ENCODE measurements at places on chromosomes 11 and 22.

GRCh38 chr11:93840180-93840579, 10.2 kb downstream of the VSTM5 start:
- DNase-seq = no peak

DNA sequence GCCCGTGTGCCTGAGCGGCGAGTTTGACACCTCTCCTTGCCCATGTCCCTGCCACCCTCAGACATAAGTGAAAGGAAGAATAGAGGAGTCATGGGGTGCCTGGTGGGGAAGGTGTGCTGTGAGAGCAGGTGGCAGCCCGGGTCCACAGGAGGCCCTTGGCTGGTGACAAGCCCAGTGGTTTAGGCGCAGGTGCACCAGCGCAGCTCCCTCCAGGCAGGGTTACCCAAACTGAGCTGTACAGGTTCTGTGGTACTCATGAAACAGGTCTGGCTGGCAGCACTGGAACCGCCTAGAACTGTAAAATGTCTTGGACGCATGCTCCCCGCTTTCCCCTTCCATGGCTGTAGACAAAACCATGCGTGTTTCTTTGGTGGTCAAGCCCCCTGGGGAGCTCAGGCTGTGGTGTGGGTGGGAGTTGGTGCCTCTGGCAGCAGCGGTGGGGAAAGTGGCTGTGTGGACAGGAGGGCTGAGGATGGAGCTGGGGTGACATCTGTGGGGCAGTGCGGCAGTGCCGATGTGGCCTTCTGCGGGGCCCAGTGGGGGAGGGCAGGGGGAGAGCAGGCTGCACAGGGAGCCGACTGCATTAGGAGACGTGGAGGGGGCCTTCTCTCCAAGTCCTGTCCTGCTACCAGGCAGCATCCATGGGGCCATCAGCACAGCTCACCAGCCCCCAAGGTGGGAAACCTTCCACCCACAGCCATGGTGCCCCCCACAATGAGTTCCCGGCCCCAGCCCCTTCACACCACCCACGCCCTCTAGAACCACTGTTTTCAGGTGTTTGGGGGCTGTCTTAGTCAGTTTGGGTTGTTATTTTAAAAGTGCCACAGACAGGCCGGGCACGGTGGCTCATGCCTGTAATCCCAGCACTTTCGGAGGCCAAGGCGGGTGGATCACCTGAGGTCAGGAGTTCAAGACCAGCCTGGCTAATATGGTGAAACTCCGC, 5.6 kb upstream of the GTSE1 start:
- DNase-seq = no peak

GRCh38 chr11:14320020-14320419, 39.0 kb downstream of the RRAS2 start:
- no peak for DNase-seq

GRCh38 chr11:26992031-26992541, 1.8 kb upstream of the FIBIN start:
- DNase-seq = no peak

DNA sequence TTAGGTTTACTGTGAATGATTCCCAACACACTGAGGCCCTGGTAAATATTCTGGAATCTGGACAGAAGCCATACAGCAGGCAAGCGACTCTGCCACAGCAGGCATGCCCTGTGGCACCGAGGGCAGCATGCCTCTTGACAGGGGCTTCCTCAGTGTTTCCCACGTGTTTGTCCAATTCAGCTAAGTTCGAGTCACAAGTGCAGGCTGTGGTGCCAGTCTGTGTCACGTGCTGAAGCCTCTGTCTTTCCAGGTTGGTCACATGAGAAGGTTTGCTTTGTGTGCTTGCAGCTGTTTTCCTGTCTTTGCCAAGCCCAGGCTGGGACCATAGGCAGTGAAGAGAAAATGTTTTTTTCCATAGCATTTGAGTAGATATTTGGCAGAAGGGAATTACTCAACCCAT, 2.4 kb upstream of the PPFIBP2 start:
- no peak for DNase-seq

DNA sequence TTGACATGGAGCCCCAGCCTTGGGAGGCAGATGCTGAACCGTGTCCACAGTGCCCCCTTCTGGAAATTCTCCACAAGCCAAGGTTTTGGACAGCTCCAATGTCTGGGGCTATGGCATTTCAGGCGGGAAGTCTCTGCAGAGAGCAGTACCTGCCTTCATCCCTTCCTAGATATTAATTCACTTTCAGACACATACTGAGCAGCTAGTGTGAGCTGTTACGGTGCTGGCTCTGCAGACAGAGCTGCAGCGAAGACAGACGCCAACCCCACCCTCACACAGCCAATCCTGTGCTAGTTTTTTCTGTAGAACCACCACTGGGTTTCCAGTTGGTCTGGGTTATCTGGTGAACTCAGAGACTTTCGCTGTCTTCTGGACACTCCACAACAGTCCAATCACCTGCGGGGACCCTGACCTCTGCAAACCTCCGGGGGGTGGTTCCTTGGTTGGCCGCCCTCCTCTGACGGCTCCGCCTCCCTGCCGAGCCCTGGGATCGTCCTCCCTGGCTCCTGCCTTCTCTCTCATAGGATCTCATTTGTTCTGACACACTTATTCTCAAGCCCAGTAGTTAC, 9.1 kb downstream of the LMF2 start:
- peak; percentile 51 for DNase-seq

GRCh38 chr22:32744176-32744959, 57.1 kb upstream of the TIMP3 start:
- DNase-seq = no peak

DNA sequence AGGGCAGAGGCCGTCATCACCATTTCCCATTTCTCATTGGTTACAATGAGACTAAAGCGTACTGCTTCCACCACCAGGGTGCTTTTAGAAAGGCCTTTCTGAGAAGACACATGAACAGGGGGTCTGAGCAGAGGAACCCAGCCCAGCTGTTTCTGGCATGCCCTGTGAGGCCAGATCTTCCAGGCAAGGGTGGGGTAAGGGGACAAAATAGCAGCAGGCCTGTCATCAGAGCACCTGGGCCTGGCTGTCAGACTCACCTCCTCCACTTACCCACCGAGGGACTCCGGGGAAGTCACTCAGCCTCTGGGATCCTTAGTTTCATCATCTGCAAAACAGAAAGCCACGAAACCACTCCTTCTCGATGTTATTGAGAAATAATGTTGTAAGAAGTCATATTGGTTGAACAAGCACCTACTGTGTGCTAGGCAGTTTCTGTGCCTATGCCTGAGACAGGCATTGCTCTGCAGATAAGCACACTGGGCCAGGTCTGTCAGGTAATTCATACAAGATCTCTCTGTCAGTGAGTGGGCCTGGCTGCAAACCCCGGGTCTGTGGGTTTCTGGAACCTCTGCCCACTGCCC, 8.8 kb upstream of the WNT11 start:
- DNase-seq = no peak

GRCh38 chr11:8913961-8914660, 3.1 kb downstream of the AKIP1 start:
- DNase-seq = no peak

DNA sequence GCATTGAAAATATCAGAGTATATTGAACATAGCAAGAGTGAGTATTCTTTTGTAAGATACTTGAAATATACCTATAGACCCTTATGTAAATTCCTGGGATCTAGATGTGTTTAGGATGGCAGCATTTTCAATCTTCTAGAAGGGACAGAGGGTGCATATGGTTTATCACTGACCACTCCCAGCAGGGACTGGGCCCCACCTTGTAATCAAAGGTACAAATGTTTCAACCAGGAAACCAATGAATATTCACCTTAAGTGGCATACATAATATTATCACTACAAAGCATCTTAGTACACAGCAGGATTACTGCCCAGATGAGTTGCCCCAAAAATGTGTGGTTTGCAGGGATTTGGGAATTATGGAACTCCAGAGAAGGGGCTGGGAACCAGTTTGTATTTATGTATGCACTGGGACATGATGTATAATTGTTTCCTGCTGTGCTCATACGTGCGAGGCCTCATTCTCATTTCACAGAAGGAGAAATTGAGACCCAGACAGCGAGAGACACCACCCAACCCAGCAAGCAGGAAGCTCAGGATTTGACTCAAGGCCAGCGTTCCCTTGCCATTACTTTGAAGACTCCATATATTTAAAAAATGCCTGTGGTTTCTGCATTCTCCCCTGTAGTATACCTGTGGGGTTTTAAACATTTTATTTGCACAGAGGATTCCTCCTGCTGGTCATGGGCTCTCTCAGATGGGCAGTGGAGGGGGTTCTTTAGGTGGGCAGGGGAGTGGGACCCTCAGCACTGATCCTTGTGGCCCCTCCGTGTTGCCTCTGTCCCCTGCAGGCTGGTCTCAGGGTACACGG, 5.2 kb downstream of the APOL4 start:
- no peak for DNase-seq

DNA sequence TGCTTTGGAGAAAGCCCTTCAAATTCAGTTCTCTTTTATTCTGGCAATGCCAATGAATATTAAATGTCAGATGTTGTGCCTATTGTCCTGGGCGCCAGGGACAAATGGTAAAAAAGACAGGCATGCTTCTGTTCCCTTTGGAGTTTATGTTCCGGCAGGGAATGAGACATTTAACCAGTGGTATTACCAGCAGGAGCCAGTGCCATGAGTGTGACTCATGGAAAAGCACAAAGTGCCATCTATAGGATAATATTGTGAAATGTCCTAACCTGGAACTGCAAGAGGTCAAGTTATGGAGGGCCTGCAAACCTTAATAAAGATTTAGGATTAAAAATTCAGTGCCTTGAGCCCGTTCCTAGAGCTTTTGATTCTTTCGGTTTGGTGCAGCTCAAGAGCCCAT, 39.5 kb downstream of the REXO2 start:
- no peak for DNase-seq

DNA sequence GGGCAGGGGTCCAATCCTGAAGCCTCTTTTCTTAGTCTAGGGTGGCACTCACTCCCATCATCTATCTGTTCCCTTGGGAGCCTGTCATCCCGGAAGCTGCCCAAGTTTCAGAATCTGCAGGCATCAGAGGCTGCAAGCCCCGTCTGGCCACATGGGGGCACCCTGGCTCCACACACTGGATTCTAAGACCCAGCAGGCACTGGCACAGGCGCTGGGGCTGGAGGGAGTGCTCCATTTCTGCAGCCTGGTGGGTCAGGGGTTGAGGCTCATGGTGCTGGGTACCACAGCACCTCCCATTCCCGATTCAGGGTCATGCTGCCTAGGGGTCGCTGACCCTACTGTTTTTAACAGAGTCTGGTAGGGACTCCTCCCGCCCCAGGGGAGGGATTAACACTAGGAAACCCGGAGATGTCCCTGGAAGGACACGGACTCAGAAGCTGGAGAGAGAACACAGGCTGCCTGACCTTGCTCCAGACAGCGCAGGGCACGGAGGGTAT, 243.9 kb upstream of the SYN3 start:
- no peak for DNase-seq

DNA sequence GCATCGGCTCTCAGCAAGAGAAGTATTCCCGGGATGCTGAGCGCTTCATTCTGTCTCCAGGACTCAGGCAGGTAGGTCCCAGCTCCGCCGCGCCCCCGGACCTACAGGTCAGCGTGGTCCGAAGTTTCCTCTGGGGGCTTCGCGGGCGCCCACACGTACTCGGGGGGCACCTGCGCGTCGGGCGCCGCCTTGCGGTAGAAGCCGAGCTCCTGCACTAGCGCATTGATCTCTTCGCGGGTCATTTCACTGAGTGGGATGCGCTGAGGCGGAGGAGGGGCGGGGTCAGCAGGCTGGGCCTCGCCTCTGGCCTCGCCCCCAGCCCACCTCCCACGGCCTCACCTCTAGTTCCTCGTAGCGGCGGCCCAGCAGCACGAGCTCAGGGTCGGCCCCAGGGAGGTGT, 2.5 kb downstream of the SELENOM start:
- no peak for DNase-seq

- no peak for DNase-seq
Observed at GRCh38 chr22:27798511-27799014, 3.0 kb downstream of the MN1 start.

DNA sequence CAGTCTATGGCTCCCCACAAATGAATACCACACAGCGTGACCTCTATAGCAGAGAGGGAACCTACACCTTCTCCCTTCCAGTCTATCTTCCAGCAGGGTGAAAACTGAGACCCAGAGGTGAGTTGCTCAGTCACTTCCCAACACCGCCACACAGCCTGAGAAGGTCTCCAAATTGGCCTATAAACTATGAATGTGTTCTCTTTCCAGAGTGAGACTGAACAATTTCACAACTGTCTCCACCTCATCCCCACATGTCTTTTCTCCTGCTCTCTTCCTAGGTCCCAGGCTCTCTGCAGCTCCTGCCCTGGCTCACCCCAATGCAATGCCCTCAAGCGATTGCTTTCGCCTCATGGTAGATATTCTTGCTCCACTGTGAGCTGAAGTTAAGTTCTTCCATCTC, 14.0 kb downstream of the CLMP start:
- no peak for DNase-seq

DNA sequence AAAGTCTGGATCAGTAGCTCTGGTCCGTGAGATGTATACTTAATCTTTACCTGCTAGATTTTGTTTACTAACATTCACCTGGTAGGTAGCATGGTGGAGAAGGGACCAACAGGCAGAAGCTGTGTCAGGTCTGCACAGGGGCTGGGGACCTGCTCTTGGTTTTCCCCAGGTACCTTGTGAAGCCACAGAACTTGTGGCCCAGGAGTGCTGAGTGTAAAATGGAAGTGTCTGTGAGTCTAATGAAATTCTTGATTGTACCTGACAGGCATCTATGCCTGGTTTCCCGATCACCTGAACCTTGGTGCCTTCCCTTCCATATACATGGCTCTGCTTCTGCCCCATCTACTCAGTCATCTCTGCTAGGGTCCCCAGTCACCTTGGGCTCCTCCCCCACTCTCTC, 94.3 kb downstream of the CWC15 start:
- DNase-seq = no peak

- DNase-seq = no peak
Observed at GRCh38 chr11:65468874-65469333, 29.9 kb upstream of the MALAT1 start.

GRCh38 chr22:37242395-37242918, 1.6 kb downstream of the RAC2 start:
- DNase-seq = peak; percentile 81

DNA sequence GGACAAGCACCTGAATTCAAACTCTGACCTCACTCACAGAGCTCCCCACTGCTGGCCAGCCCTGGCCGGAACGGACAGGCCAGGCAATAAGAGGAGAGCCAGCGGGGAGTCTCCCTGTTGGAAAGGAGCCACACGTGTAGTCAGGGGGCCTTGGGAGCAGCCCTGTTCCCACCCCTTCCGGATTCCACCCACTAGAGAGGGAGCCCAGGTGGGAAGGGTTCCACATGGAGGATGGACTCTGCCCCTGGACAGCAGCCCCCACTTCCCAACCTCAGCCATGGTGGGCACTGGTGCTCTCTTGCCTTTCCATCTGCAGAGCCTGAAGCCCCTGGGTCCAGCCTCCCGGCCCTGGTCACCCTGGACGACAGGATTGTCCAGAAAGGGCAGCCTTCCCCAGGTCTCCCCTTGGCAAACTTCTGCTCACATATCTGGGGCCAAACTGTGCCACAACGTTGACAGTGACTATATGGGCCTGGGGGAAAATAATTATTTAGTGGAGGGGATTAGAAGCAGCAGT, 7.5 kb upstream of the APOBEC3A start:
- no peak for DNase-seq

Data from activated CD8-positive, alpha-beta memory T cell treated with anti-CD3 and anti-CD28 coated beads for 4 hours (primary cell).